ENCODE measurements at places on chromosomes 12 and 14. TPM values are rescaled to one million over a fixed set of nuclear protein-coding genes. Genes with fewer than 3 reads are reported as not detected.

DNA sequence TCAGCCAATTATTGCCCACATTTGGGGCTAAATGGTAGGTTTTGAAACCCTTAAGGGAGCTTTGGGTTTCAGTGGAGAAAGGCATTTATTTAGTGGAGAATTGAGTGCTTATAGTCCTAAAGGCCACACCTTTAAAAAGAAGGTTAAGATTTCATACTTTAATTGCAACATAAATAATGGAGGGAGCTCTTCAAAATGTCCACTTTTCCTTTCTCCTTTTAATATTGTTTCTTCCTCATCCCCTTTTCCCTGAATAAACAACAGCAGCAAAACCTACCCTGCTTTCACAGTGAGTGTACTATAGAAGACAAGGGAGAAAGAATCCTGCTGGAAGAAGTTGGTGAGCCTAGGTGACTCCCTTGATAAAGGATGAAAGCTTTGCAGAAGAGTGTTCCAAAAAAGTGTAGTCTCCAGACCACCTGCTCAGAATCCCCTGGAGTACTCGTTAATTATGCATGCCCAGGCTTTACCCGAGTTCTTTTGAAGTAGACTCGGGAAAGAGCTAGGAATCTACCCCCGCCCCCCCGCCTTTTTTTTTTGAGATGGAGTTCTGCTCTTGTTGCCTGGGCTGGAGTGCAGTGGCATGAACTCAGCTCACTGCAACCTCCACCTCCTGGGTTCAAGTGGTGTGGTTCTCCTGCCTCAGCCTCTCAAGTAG, 11.5 kb upstream of the EID3 start:
- DNase-seq: no peak

DNA sequence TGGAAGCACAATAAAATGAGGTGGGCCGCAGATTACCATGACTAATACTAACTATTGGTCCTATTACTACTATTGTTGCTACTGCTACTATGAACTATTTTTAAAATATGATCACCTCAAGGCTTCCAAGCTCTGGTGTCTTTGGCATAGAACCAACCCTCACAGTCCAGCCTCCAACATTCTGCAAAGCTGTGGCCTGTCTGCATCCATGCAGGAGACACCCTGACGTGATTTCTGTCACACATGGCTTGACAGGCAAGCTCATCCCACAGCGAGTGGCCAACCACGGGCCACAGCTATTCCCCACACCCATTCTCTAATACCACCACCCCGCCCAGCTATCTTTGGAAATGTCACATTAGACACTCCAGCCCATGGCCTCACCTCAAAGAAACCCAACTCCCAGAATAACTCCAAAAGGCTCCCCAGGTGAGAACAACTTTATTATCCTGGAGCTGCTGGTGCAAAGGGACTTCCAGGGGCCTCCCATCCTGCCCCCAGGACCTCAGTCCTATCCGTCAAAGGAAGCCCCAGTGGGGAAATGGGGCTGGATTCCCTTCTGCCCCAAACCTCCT, 14.4 kb downstream of the ISCU start:
- no peak for DNase-seq

The NOS1 gene
- not detected for total RNA-seq

- peak; percentile 38 for DNase-seq
These were observed 10.6 kb upstream of the MAP4K5 start for GRCh38 chr14:50542941-50543418.

DNA sequence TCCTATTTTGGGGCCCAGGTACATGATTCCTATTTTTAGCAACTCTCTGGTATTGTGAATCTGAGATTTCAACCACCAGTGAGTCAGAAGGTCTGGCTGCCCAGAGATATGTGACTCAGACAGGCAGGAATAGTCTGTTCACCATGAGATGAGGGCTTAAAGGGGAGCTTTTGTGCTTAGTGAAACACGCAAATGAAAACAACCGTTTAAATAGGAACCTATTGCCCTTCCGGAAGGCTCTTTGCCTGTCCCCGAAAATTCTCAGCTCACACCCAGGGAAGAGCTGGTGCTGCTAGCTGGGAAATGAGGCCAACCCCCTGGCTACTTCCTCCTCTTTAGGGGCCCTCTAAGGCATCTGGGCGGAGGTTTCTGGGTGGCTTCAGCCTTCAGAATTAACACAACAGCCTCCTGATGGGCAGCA, 283.6 kb downstream of the CACNA1C start:
- no peak for DNase-seq

The RASSF8 gene
- total RNA-seq: 18.7 TPM

The KDM5A gene
- 178 TPM for total RNA-seq

DNA sequence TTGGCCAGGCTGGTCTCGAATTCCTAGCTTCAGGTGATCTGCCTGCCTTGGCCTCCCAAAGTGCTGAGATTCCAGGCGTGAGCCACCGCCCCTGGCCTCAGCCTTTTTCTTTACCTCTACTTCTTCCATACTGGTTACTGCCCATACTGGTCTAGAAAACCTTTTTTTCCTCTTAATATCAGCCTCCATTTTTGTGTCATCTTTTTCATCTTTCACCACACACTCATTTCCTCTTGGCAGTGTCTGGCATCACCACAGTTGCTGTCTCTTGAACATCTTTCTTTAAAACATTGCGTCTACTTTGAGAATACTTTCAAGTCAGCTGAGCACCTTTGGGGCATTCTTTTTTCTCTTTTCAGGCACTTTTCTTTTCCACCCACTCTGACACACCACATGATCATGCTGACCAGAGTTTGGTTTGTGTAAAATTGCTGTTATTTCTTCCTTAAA, 32.7 kb downstream of the DDX47 start:
- no peak for DNase-seq

GRCh38 chr12:117284140-117284539, 77.3 kb downstream of the NOS1 start:
- DNase-seq: peak; percentile 53

DNA sequence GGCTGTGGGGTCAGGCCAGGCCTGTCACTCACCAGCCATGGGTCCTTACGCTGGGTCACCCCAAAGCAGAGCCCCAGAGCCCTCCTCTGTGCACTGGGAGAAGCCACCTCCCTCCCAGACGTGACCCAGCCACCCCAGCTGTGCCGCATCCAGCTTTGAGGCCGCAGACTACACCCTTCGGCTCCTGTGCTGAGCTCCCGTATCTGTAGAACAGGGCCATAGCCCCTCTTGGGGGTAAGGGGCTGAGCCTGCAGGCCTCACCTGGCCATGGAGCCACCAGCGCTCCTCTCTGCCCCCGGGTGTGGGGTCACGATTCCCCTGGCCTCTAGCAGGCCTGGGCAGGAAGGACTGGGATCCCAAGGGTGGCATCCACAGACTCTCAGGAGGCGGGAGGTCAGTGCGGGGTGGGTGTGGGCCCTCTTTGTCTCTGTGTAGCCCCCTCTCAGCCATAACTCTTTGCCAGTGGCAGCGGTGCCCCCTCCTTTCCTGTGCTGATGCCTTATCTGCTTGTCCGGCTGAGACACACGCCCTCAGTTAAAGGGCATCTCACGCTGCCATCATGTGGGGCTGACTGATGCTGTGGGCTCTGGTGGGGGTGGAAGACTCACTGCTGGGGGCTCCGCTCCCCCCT, 16.3 kb downstream of the ASPG start:
- DNase-seq: no peak

The SLC10A1 gene
- not detected for total RNA-seq

DNA sequence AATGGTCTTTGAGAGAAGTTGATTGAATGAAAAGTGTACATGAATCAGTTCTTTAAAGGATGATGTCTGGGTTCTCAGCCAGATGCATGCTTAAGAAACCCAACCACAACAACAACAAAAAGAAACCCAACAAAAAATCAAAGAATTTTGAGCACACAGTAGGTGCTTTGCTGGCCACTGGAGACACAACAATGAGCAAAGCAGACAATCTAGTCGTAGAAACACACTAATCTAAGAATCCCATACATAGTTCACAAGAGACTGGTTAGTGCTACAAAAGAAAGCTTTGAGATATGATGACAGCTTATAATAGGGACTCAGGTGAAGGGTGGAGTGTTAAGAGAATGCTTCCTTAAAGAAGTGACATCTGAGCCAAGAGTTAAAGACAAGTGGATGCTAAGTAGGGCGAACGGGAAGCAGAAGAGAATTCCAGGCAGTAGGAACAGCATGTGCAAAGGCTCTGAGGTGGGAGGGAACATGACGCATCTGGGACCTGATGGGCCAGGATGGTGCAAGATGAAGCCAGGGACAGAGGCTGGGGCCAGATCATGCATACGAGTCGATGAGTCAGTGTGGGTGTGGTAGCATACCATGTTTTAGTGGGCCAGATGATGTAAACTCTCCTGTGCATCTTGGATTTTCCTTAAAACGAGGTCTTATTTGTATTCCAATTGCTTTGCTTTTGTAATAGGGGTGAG, 4.6 kb upstream of the HIP1R start:
- no peak for DNase-seq

The EPYC gene
- total RNA-seq: not detected

DNA sequence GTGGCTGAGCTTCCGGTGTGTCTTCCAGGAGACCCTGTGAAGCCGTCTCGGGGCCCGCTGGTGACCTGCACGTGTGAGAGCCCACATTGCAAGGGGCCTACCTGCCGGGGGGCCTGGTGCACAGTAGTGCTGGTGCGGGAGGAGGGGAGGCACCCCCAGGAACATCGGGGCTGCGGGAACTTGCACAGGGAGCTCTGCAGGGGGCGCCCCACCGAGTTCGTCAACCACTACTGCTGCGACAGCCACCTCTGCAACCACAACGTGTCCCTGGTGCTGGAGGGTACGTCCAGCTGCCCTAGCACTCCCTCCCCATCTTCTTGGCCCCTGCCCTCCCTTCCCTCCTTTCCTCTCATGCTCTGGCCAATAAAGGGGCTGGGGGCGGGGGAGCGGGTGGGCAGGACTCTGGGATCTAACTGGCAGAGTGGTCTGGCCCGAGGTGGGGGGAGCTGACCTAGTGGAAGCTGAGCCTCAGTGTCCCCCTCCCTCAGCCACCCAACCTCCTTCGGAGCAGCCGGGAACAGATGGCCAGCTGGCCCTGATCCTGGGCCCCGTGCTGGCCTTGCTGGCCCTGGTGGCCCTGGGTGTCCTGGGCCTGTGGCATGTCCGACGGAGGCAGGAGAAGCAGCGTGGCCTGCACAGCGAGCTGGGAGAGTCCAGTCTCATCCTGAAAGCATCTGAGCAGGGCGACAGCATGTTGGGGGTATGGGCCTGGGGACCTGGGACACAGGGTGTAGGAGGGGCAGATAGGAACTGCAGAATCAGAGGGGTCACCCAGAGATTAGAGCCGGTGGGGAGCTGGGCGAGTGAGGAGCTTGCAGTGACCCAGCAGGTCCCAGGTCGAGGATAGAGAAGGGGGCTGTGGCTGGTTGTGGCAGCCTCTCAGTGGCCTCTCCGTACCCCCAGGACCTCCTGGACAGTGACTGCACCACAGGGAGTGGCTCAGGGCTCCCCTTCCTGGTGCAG, 6.0 kb downstream of the ACVRL1 start:
- DNase-seq: no peak

DNA sequence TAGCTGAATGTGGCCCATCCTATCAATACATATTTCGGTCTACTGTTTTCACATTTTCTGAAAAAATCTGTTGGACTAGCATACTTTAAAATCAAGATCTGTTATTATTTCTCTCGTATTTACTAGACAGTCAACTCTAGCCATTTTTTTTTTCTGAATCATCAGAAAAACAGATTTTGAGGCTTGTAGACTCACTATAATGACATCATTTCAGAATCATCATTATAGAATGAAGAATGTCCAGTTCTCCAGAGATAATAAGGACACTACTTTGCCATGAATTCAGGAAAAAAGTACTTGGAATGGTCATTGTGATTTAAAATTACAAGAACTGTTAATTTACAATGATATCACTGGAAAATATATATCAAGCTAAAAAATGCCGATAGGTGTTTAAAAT, 589.8 kb downstream of the KCNH5 start:
- DNase-seq: no peak

DNA sequence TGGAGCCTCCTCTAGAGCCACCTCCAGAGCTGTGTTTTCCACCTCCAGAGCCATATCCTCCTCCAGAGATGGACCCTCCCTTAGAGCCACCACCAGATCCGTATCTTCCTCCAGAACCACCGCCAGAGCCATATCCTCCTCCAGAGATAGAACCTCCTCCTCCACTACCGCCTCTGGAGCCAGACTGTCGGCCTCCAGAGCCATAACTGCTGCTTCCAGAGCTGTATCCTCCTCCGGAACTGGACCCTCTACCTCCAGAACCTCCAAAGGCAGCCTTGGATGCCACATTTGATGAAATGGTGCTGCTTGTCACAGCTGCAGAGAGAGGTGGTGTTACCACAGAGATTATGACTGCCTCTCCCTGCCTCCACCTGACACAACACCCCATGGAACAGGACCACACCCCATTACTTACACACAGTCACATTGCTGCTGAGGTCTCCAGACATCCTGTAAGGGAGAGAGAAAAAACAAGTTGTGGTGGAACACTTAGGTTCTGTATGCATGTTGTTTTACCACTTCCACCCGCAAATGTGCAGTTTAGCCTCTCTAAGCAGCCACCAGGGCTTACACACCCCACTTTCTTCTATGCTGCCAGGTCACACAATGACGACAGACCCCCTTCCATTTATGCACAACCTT, 6.8 kb downstream of the KRT2 start:
- no peak for DNase-seq

DNA sequence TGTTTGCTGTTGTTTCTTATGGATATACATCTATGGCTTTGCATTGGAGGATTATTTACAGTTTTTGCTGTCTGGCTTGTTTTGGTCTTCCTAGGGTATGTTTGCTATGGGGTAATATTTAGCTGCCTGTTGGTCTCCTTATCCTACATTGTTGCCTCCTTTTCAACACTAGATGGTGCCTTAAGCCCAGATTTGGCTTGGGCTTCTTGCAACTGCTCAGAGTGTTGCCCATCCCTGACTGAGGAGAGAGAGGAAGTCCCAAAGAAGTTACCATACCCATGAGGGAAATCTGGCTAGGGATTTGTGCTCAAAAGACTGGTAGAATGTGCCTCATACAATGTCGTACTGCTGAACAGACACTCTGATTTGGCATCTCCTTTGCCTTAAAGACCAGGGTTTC, 94.6 kb upstream of the MUCL1 start:
- DNase-seq: peak; percentile 51

GRCh38 chr14:30296931-30297405, 262.0 kb upstream of the G2E3 start:
- no peak for DNase-seq

GRCh38 chr14:39246618-39247017, 12.9 kb downstream of the MIA2 start:
- no peak for DNase-seq

Data from stomach (tissue), 19 donors.